ENCODE measurements at places on chromosomes 3 and 15.

DNA sequence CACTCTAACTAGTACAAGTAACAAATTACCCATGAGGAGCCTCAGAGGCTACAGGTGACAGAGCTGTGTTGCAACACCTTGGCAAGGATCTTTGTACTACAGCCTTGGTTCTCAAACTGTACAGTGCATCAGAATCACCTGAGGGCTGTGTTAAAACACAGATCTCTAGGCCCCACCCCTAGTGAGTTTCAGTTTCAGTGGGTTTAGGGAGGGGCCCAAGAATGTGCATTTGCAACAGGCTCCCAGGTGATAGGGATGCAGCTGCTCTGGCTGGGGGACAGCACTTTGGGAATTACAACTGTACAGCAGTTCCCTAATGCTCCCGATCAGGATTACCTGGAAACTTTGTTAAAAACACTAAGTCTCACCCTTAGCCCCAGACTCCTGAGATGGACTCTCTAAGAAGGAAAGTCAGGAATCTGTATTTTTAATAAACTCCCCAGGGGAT, 66.1 kb upstream of the NR2F2 start:
- DNase-seq = no peak

- DNase-seq = no peak
Measured at GRCh38 chr3:112739252-112739965, 98.5 kb upstream of the CCDC80 start.

DNA sequence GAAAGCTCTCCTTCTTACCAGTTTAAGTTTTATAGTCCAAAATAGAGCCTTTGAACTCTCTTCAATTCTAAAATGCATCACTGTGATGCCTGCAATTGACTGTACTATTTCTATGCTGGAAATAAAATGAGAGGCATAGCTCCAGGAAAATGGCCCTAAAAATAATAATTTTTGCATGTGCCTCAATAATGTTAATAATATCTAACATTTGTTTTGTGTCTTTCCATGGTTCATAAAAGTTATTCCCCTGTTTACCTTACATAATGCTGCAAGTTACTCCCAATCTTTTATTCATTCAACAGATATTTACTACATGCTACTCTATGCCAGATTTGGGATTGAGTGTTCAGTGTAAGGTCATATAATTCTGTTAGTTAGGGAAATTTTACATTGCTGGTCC, 574.0 kb downstream of the RBMS3 start:
- no peak for DNase-seq

- no peak for DNase-seq
Measured at GRCh38 chr3:179292450-179292849, 30.4 kb upstream of the ZNF639 start.

- no peak for DNase-seq
Measured at GRCh38 chr3:105764378-105765307, 104.2 kb downstream of the CBLB start.

DNA sequence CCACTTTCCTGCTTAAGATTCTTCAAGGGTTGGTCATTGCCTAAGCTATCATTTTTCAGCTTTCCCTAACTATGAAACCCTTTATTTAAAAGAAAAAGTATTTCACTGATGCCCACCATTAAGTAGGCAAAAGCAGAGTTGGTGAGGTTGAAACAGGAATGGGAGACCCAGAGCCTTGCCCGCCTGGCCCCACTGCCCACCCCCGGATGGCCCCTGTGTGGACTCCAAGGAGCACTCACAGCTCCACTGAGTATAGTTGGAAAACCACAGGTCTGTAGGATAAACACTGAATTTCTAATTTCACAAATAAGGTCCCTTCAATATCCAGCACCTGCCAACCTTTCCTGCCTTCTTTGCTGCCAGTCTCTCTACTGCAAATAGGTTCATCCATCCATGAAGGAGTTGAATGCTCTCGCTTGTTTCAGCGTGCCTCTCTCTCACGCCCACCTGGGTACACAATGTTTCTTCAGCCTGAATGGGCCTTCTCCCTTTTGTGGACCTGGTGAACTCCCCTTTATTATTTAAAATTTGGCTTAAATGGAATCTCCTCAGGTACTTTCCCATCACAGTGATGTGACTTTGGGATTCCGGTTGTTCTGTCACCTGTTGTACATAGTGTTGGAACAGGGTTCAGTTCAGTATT, 8.7 kb upstream of the ACAP2 start:
- DNase-seq = no peak

- DNase-seq = no peak
Measured at GRCh38 chr3:61547625-61548024, 13.7 kb upstream of the PTPRG start.

- DNase-seq = no peak
Measured at GRCh38 chr15:47929138-47929803, 191.5 kb upstream of the SLC24A5 start.

- DNase-seq = no peak
Measured at GRCh38 chr3:83248454-83248853, 1487.0 kb upstream of the GBE1 start.
